ENCODE measurements at places on chromosomes 3 and 15.

- DNase-seq = no peak
Observed at GRCh38 chr3:193387596-193387995, 9.0 kb upstream of the ATP13A5 start.

- DNase-seq = no peak
Observed at GRCh38 chr3:43046583-43046982, 59.3 kb downstream of the POMGNT2 start.

DNA sequence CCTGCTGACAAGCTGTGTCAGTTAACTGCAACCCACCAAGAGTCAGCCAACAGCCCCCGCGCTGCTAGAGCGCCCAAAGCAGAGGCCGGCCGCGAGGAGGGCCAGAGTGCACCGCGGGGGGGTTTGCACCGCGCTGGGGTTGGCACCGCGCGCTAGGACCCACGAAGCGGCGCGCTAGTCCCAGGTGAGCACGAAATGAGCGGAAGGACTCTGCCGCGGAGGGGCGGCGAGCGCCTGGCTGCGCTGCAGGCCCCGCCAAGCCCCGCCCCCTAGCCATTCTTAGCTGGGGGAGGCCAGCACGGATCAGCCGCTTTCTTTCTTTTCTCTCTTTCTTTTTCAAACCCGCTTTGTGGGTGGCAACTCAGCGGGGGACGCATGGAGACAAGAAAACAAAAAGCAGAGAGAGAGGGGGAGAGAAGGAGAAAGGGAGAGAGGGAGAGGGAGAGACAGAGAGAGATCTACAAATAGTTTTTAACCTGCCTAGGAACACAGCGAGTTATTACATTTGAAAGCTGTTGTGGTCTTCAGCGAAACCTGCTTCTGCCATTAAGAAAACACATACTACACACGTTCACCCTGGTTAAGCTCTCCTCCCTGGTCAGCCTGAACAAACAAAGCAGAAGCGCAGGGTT lies 6.9 kb upstream of the FOXB1 start:
- DNase-seq = no peak

DNA sequence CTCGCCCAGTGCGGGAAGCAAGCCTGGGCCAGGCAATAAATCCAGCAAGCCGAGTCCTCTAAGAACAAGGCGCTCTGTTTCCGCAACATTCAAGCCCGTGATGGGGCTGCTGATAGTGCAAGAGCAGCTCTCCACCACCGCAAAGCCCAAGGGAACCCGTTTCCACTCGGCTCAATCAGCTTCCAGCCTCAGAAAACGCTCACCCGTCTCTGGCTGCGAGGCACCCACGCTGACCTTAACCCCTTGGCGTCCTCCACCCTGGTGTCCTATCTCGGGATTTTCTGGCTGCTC lies 17.8 kb downstream of the SPATA12 start:
- DNase-seq = peak; percentile 25

DNA sequence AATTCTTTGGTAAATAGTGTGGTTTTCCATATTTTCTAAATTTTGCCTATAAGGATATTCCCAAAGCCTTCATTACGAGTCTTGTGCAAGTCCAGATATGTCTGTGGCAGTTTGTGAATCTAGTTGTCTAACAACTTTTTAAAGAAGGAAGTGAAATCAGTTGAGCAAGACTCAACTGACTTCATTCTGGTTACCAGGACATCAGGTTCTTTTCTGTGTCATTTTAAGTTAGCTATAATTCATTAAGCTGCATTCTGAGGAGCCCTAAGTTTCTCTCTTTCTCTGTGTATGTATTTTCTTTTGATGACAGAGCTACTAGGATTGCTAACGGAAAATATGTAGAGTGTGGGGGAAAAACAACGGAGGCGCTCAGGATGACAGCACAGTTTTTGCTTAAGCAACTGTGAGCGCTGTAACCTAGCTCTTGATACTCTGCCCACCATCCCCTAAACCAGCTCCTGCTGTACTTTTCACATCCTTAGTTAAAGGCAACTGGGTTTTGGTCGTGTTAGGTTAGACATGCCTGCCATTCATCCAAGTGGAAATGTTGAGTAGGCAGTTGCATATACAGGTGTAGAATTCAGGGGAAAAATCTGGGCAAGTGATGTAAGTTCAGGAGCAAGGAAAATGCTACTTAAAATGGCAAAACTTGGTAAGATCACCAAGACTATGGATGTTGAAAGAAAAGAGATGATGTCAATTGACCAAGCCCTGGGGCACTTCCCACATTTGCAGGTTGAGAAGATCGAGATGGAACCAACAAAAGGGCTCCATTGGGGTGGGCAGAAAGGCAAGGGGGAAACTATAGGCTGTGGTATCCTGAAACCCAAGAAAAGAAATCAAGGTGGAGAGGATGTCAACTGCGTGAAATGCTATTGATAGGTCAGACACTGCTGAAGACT lies 9.2 kb downstream of the MFSD1 start:
- DNase-seq = no peak

Measured in GM04504 (cell line).